ENCODE measurements at places on chromosomes 5 and 9.
A peak's percentile ranks its signal among the peaks of the same experiment; 100 is the strongest.

DNA sequence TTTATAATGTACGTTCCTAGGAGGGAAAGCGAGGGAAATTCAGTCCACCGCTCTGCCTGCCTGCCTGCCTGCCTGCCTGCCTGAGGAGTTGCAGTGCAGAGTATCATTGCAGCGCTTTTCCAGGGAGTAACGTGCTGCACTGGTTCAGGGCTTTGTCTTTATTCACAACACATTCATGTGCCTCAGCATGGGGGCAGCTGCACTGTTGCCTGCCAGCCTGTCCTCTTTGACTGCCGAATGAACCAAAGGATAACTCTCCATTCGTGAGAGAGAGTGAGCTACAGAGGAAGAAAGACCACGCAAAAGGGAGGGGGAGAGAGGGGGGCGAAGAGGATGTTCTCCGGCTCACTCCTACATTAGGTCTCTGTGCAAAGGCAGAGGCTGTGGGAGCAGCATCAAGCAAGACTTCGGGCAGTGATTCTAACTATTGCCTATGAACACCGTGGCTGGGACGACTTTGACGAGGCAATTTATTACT lies 791.2 kb downstream of the MAT2B start:
- DNase-seq = no peak

GRCh38 chr5:179858241-179858585 lies 404 bp downstream of the MRNIP start:
- peak; percentile 35 for DNase-seq

GRCh38 chr5:11507156-11507910 lies 396.9 kb downstream of the CTNND2 start:
- no peak for DNase-seq

DNA sequence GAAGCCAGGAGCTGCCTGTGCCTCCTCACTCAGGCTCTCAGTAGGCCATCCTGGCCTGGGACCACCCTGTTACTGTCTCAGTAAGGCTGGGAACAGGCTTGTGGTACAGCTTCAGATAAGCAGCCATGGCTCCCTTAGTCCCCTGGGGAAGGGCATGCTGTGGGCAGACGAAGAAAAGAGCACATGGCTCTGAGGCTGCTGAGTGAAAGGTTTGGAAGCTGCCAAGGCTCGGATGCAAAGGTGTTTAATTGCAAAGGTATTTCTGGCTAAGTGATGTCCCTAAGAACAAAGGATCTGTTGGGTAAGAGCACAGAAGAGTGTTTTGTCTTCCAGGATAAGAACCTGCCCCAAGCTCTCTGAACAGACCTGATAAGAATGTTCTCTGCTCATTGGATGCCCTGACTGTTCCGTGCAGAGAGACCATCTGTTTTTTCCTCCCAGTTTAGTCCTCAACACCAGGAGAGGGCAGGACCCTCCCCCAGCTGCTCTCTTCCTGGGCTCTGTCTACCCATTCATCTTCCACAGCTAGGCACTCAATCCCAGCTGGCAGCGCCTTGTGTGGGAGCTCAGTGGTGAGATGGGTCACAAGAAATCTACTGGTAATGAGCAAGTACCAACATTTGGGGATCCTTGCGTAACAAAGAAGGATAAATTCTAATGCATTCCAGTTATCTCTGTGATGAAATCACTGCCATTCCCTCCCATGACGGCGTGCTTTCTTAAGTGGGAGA lies 17.7 kb downstream of the ANGPTL2 start:
- DNase-seq = peak; percentile 40

DNA sequence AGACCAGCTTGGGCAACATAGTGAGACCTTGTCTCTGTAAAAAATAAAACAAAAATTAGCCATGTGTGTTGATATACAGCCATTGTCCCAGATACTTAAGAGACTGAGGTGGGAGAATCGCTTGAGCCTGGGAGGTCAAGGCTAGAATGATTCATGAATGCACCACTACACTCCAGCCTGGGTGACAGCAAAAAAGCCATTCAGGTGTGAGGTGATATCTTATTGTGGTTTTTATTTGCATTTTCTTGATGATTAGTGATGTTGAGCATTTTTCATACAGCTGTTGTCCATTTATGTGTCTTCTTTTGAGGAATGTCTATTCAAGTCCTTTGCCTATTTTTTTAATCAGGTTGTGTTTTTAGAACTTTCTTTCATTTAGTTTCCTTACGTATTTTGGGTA lies 23.2 kb downstream of the MTAP start:
- DNase-seq = no peak

GRCh38 chr9:16912197-16912596 lies 41.7 kb upstream of the BNC2 start:
- no peak for DNase-seq

DNA sequence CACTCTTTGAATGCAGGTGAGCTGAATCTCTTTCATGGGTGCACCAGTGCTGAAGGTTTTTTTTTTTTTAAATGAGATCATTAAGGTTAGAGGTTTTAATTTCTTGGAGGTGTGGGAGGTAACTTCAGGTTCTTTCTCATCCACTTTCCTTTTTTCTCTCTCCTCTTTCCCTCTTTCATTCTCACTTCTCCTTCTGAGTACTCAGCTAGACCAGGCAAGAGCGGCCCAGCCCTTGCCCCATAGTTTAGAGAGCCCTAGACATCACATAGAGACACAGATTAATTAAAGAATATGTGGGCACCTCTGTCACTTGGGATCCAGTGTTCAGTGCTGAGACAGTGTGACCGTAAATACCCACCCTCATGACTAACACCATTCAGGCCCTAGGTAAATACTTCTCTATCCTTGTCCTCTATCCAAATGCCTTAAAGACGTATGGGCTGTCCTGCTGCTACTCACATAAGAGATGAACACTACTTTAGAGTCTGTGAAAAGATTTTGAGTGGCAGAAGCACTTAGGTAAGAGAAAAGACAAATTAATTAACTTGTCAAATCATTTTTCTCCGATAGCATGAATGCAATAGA lies 174.1 kb downstream of the TLE4 start:
- DNase-seq = no peak

- no peak for DNase-seq
These were observed 4.0 kb downstream of the MEF2C start for GRCh38 chr5:88878976-88879375.

- no peak for DNase-seq
These were observed 248.3 kb downstream of the FBXL7 start for GRCh38 chr5:15748266-15748665.

DNA sequence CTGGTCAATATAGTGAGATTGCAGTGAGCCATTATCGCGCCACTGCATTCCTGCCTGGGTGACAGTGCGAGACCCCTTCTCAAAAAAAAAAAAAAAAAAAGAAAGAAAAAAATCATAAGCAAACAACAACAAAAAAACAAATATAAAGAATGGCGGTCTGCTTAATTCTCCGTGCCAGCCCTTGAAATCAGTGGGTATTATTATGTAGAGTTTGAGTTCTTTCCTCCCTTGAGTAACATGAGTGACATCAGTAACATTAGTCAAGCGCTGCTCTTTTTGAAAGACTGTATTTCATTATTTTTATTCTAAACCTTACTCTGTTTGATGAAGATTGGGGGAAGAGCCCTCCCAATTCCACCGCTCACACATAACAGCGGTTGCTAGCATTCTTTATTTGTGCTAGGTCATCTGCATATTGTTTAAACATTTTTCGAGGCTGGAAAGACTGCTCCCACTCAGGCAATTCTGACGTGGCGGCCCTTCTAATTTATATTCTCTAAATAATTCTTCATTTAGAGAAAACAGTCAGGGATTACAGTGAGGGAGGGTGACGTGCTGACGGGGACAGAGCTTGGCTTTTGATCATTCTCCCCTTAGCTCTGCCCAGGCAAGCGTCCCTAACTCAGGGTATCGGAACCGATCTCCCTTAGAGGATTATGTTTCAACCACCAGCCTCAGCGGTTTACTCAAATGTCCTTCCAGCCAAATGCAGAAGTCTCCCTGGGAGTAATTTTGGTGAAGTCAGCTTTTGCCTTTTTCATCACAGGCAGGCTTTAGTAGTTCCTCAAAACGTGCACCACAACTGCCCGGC lies 860 bp upstream of the MARCHF6 start:
- peak; percentile 57 for DNase-seq

- DNase-seq = peak; percentile 74
These were observed 31.7 kb upstream of the LRRC14B start for GRCh38 chr5:159448-160172.

DNA sequence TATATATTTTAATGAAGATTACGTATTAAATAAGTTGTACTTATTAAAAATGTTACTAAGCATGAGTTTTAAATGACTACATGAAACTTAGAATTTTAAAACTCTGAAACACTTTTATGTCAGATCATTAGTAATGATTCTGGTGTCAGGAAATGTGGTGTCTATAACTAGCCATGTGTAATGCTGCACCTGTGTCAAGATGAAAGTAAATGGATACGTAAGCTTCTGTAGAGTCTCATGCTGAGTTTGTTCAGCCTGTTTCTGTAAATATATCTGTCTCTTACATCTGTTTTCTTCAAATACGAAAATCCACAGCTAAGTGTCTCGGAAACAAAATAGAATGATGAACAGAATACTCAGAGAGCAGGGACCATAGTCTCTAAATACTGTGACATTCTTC lies 278.0 kb upstream of the SMC2 start:
- DNase-seq = no peak

DNA sequence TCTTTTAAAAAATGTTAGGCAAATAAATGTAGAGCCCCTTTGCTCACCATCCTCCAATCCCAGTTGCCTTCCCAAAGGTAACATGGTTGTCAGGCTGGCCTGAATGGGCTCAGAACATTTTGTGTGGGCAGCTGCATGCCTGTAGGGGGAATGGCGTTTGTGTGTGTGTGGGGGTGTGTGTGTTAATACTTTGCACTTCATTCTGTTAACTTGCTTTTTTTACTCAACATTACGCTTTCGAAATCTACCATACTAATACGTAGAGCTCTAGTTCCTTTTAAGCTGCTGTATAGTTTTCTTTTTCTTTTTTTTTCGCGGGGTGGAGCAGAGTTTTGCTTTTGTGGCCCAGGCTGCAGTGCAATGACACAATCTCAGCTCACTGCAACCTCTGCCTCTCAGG lies 14.0 kb downstream of the MYOZ3 start:
- no peak for DNase-seq

GRCh38 chr9:121703014-121703734 lies 51.7 kb downstream of the DAB2IP start:
- DNase-seq = no peak

DNA sequence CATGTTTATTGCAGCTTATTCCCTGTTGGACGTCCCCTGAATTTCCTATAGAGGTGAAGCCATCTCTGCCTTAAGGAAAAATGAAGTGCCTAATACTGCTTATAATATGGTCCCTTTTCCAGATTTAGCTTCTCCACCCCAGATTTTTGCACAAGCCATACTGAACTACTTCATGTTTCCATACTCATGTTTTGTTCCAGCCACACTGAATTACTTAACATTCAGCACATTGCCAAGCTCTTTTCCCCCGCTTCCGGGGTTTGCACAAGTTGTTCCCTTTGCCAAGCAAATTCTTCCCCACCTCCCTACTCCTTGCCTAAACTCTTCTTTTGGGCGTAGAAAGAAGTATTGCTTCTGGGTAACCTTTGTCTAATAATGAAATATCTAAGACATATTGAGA lies 1.7 kb upstream of the CNTRL start:
- DNase-seq = peak; percentile 77

GRCh38 chr5:87944553-87945285 lies 323.9 kb downstream of the TMEM161B start:
- no peak for DNase-seq

Measured in EH (cell line).